ENCODE measurements at places on chromosomes 5 and 9. TPM values are rescaled to one million over a fixed set of nuclear protein-coding genes. Genes with fewer than 3 reads are reported as not detected.

GRCh38 chr9:127168756-127169574, 46.5 kb upstream of the ANGPTL2 start:
- H3K27ac ChIP-seq = no peak overlapping the region
- H3K4me3 ChIP-seq = no peak overlapping the region
- DNase-seq = peak; percentile 33
- H3K27me3 ChIP-seq = no peaks in the 10 kb centered on the region
- no peaks in the 10 kb centered on the region for H3K36me3 ChIP-seq
- no peaks in the 10 kb centered on the region for H3K4me1 ChIP-seq

- H3K27ac ChIP-seq = no peak overlapping the region
- no peaks in the 10 kb centered on the region for H3K4me1 ChIP-seq
- no peak for DNase-seq
- H3K4me3 ChIP-seq = no peak overlapping the region
- no peaks in the 10 kb centered on the region for H3K27me3 ChIP-seq
- H3K36me3 ChIP-seq = no peaks in the 10 kb centered on the region
Observed at GRCh38 chr5:31815376-31815775, 176.4 kb downstream of the PDZD2 start.

DNA sequence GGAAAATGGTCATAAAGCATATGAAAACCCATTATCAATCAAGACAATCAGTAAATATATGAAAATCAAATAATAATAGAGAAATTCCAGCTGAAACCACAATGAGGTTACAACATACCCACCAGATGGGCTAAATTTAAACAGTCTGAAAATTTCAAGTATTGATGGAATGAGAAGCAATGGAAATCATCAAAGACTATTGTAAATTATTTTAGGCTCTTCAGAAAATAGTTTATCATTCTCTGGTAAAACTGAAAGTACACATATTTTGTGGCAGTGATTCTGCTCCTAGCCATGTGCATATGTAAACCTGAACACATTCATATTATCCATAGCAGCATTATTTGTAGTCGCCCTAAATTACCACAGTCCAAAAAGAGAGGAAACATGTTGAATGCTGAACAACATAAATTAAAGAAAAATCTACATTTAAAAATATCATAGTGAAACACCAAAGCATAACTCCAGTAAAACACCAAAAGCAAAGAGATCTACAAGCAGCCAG, 215.3 kb downstream of the PRELID2 start:
- DNase-seq = no peak
- H3K27me3 ChIP-seq = no peaks in the 10 kb centered on the region
- H3K36me3 ChIP-seq = no peaks in the 10 kb centered on the region
- H3K4me3 ChIP-seq = no peak overlapping the region

DNA sequence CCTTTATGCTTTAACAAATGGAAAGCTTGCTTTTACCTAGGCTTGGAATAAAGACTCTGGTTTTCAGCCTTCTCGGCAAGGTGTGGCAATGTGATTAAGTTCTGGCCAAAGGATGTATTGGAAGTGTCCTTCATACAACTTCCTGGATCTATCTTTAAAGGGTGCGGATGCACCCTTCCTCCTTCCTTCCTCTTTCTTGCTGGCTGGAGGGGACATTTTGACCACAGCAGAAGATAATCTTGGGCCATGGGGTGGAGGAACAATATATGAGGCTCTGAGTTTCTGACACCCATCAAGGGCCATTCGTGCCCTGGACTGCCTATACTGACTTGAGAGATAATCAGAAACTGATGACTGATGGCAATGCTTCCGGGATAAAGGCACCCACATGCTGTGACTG, 145.7 kb downstream of the ACER2 start:
- DNase-seq = no peak
- H3K27ac ChIP-seq = no peak overlapping the region
- H3K4me3 ChIP-seq = no peak overlapping the region
- no peaks in the 10 kb centered on the region for H3K4me1 ChIP-seq
- H3K27me3 ChIP-seq = no peaks in the 10 kb centered on the region

- no peaks in the 10 kb centered on the region for H3K27me3 ChIP-seq
- H3K4me1 ChIP-seq = no peaks in the 10 kb centered on the region
- H3K4me3 ChIP-seq = no peak overlapping the region
- DNase-seq = no peak
- H3K27ac ChIP-seq = no peak overlapping the region
- H3K36me3 ChIP-seq = no peaks in the 10 kb centered on the region
Observed at GRCh38 chr5:16791036-16791705, 144.9 kb downstream of the MYO10 start.

- H3K36me3 ChIP-seq = no peaks in the 10 kb centered on the region
- H3K4me1 ChIP-seq = no peaks in the 10 kb centered on the region
- DNase-seq = no peak
Observed at GRCh38 chr9:94887721-94888120, 161.2 kb downstream of the AOPEP start.

DNA sequence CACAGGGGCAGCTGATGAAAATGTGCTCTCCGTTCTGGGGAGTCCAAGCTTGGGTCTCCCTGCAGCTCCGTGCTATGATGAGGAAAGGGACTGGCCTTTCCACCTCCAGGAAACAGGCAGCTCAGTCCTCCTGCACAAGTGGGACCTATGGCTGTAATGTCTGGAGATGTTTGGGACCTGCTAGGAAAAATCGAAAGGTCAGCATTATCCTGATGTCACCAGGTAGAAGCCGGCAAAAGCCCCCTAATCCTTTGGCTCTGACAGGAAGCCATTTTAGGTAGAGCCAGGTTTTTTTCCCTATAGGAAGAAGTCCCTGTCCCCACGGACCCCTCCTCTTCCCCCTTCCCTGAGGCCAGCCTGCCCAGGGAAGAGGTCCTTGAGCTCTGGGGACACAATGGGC, 240.9 kb downstream of the ZSWIM6 start:
- H3K27ac ChIP-seq = no peak overlapping the region
- H3K27me3 ChIP-seq = no peaks in the 10 kb centered on the region
- no peak for DNase-seq
- no peaks in the 10 kb centered on the region for H3K36me3 ChIP-seq

DNA sequence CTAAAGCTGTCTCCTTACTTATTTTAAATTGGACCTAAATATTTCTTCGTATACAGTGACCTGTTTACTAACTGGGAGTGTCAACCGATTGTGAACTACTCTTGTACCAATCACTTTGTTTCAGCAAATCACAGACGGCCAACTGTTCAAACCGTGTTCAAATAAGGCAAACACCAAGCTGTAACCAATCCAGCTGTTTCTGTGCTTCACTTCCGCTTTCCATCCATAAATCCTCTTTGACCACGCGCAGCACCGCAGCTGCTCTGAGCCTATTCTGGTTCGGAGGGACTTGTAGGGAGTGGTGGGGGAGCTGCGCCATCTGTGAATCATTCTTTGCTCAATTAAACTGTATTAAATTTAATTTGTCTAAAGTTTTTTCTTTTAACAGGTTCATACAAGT, 4.8 kb upstream of the FAM240B start:
- no peaks in the 10 kb centered on the region for H3K4me1 ChIP-seq
- no peak for DNase-seq
- H3K27ac ChIP-seq = no peak overlapping the region
- no peaks in the 10 kb centered on the region for H3K36me3 ChIP-seq
- no peaks in the 10 kb centered on the region for H3K27me3 ChIP-seq

- DNase-seq = no peak
- H3K27ac ChIP-seq = no peak overlapping the region
- no peak overlapping the region for H3K4me3 ChIP-seq
- H3K27me3 ChIP-seq = no peaks in the 10 kb centered on the region
- no peaks in the 10 kb centered on the region for H3K36me3 ChIP-seq
- H3K4me1 ChIP-seq = no peaks in the 10 kb centered on the region
Observed at GRCh38 chr5:172235132-172235780, 41.3 kb downstream of the EFCAB9 start.

GRCh38 chr9:123067136-123067535, 33.7 kb downstream of the GPR21 start:
- H3K27ac ChIP-seq = no peak overlapping the region
- no peaks in the 10 kb centered on the region for H3K4me1 ChIP-seq
- no peaks in the 10 kb centered on the region for H3K36me3 ChIP-seq
- no peaks in the 10 kb centered on the region for H3K27me3 ChIP-seq

- H3K36me3 ChIP-seq = no peaks in the 10 kb centered on the region
- no peaks in the 10 kb centered on the region for H3K4me1 ChIP-seq
- H3K27me3 ChIP-seq = no peaks in the 10 kb centered on the region
- no peak overlapping the region for H3K27ac ChIP-seq
- H3K4me3 ChIP-seq = no peak overlapping the region
- no peak for DNase-seq
Observed at GRCh38 chr5:127097278-127097677, 24.0 kb upstream of the C5orf63 start.

GRCh38 chr9:109715344-109715743, 64.7 kb upstream of the PALM2AKAP2 start:
- no peak for DNase-seq
- no peak overlapping the region for H3K27ac ChIP-seq
- no peaks in the 10 kb centered on the region for H3K36me3 ChIP-seq
- H3K4me3 ChIP-seq = no peak overlapping the region
- no peaks in the 10 kb centered on the region for H3K27me3 ChIP-seq
- no peaks in the 10 kb centered on the region for H3K4me1 ChIP-seq

- no peak for DNase-seq
- no peaks in the 10 kb centered on the region for H3K27me3 ChIP-seq
- no peak overlapping the region for H3K27ac ChIP-seq
- no peaks in the 10 kb centered on the region for H3K36me3 ChIP-seq
- H3K4me3 ChIP-seq = no peak overlapping the region
Observed at GRCh38 chr5:79842991-79843390, 148.1 kb downstream of the MTX3 start.

The MAMDC2 gene
- 15.7 TPM for total RNA-seq

The KCNIP1 gene
- total RNA-seq = not detected

The HARS2 gene
- total RNA-seq = 40.2 TPM

The CWC27 gene
- 10.9 TPM for total RNA-seq

The CDC25C gene
- total RNA-seq = 0.94 TPM

Measured in Peyer's patch (tissue), 4 donors.